ENCODE measurements at places on chromosomes 1 and 21.

GRCh38 chr1:207003210-207003609, 29.3 kb downstream of the C1orf116 start:
- no peak for DNase-seq

DNA sequence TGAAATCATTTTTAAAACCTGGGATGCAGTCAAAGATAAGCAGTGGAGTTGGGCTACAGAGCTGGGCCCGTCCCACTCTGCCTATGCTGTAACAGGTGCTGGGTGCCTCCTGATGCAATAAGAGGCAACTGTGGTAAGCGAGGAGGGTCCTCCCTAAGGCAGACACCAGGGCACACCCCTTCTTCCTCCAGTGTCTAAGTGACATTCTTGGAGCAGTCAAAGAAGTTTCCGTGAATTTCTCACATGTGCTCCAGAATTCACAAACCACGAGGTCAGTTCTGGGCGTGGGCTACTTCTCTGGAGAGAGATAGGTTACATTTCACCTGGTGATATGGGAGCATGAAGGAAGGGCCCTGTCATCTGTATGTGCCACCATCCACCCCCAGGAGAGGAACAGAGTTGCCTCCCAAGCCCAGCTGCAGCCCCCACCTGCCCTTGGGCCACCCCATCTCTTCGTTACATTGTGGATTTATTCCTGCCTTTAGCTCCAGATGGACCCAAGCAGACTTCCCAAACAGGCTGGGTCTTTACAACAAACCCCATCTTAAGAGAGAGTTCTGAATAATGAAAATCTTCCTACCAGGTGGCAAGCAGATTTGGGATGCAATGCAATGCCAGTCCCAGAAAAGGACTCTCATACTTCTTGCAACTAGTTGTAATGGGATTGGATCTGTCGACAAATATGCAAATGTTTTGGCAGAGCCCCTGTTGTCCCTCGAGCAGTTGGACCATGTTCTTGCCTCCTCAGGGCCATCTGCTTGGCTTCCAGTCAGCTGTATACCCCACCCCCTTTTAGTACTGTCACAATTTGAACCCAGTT, 82.5 kb upstream of the CNTN2 start:
- no peak for DNase-seq

GRCh38 chr1:41712695-41713094, 206.0 kb downstream of the HIVEP3 start:
- DNase-seq = no peak

GRCh38 chr1:90012300-90012699, 17.4 kb downstream of the ZNF326 start:
- DNase-seq = no peak

Measured in coronary artery (tissue), 2 donors.